Activated CD4-positive, alpha-beta T cell treated with anti-CD3 and anti-CD28 coated beads, Interleukin-2, amount 10 ng/mL, durations not matched to agents 24 days and 14 days (primary cell): ENCODE measurements at places on chromosomes 3 and 15. TPM values are rescaled to one million over a fixed set of nuclear protein-coding genes. Genes with fewer than 3 reads are reported as not detected.
A peak's percentile ranks its signal among the peaks of the same experiment; 100 is the strongest.

GRCh38 chr3:45975686-45976085, 19.9 kb downstream of the FYCO1 start:
- peaks cover 86% of the 10 kb centered on the region for H3K4me1 ChIP-seq
- H3K36me3 ChIP-seq, result peaks cover 80% of the 10 kb centered on the region
- H3K27ac ChIP-seq, result peak overlapping the region; percentile 87

DNA sequence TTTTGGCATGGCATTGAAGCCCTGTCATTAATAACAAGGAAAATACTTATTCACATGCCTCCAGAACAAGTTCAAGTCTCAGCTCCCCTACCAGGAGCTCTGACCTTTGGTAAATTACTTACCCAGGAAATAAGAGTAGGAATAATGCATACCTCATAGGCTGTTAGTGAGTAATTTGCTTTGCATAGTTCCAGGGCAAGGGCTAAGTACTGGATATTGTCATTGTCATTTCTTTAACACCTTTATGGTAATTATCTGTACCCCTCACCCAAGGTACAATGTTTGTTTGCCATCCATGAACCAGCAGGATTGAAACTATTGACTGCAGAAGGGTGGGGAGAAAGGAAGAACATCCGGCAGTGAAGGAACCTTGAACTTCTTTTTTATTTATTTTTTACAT, 148.5 kb downstream of the SOX2 start:
- H3K27me3 ChIP-seq, result no peaks in the 10 kb centered on the region
- no peaks in the 10 kb centered on the region for H3K36me3 ChIP-seq
- no peak overlapping the region for H3K4me3 ChIP-seq
- DNase-seq, result no peak

GRCh38 chr3:191262650-191263049, 63.6 kb downstream of the OSTN start:
- no peak overlapping the region for H3K4me3 ChIP-seq
- H3K4me1 ChIP-seq, result no peaks in the 10 kb centered on the region
- no peak for DNase-seq
- no peak overlapping the region for H3K27ac ChIP-seq
- no peaks in the 10 kb centered on the region for H3K36me3 ChIP-seq
- peaks cover 2% of the 10 kb centered on the region for H3K27me3 ChIP-seq

DNA sequence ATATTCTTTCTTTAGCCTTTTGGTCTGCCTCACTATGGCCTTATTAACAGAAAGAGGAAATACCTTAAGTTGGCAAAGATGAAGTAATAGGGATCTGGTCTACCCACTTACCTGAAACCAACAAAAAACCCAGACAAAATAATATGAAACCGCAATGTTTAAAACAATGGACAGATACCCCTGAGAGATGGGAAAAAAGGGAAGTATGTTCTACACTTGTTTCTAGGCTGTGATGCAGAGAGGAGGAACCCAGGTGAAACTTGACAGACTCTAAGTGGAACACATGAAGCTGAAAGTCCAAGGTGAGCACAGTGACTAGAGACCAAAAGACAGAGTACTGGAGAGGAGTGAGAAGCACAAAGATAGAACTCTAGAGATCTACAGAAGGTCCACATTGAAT, 78.4 kb downstream of the NR2E3 start:
- no peak for DNase-seq
- H3K4me1 ChIP-seq, result no peaks in the 10 kb centered on the region
- H3K27me3 ChIP-seq, result no peaks in the 10 kb centered on the region

PSTPIP1 gene
- 182 and 186 TPM in 2 replicates for total RNA-seq

- H3K4me1 ChIP-seq, result no peaks in the 10 kb centered on the region
- peaks cover 8% of the 10 kb centered on the region for H3K27me3 ChIP-seq
- no peak overlapping the region for H3K27ac ChIP-seq
- H3K36me3 ChIP-seq, result no peaks in the 10 kb centered on the region
- no peak overlapping the region for H3K4me3 ChIP-seq
These were observed 62.4 kb downstream of the CEMIP start for GRCh38 chr15:80841541-80841940.

LHFPL4 gene
- total RNA-seq, result not detected in 2 replicates

DNA sequence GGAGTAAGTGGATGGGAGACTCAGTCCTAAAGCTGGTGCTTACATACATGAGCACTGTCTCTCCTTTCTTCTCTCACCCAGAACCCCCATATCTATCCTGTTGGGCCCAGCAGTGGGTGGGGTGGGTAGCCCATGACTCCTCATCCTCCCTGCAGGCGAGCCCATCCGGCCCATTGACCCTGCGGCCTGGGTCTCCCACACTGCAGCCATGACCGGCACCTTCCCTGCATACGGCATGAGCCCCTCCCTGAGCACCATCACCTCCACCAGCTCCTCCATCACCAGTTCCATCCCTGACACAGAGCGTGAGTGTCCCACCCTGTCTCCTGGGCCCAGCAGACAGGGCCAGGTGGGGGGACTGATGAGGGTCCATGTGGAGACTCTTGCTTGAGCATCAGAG, 8.0 kb upstream of the AP2M1 start:
- H3K4me3 ChIP-seq, result no peak overlapping the region
- no peaks in the 10 kb centered on the region for H3K27me3 ChIP-seq
- H3K27ac ChIP-seq, result no peak overlapping the region
- peaks cover 33% of the 10 kb centered on the region for H3K36me3 ChIP-seq
- DNase-seq, result no peak
- H3K4me1 ChIP-seq, result peaks cover 3% of the 10 kb centered on the region
